ENCODE measurements at places on chromosomes 2 and 18.

DNA sequence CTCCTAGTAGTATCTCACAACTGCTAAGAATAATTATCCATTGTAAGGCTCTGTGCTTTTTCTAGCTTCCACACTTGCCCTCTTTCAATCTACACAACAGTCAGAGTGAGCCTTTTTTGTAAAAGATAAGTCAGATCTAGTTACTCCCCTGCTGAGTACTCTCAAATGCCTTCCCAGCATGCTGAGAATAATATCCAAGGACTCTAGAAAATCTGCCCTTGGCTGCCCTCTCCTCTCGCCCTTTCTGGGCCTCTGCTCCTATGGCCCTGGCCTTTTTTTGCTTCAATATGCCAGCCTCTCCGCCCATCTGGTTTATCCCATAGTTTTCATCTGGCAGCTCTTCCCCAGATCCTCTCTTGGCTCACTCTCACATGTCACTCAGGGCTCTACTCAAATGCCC lies 455.9 kb upstream of the UBE2E3 start:
- DNase-seq = no peak

- DNase-seq = no peak
Measured at GRCh38 chr2:177771191-177771590, 301.4 kb downstream of the PDE11A start.

GRCh38 chr2:137937778-137938177 lies 26.5 kb upstream of the HNMT start:
- DNase-seq = no peak

GRCh38 chr18:12991821-12992179 lies 638 bp downstream of the CEP192 start:
- no peak for DNase-seq

DNA sequence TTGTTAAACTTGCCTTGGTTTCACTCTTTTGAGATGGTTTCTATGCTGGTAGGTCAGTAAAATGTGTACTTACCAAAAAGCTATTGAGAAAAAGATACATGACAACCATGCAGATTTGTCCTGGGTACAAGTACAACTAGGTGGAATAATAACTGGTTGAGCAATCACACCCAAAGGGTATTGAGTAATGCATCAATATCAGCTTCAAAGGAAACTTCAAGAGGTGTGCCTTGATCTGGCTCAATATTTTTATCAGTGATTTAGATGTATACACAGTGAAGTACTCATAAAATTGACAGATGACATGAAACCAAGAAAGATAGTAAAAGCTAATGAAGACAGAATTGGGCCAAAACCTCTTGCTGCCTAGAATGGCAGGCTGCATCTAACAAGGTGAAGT lies 21.7 kb upstream of the GALNT1 start:
- no peak for DNase-seq

Measured in GM12865 (cell line).